ENCODE measurements at places on chromosomes 6 and 20.

DNA sequence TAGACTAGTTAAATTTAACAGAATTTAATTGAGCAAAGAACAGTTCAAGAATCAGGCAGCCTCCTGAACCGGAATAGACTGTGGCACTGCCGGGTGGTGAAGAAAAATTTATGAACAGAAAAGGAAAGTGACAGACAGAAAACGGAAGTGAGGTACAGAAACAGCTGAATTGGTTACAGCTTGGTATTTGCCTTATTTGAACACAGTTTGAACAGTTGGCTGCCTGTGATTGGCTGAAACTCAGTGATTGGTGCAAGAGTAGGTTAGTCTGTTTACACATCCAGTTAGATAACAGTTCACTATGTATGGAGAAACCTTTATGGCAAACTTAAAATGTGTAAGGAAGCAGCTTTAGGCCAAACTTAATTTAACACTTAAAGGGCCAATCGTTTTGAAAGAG lies 116.0 kb upstream of the CITED2 start:
- no peak for DNase-seq

DNA sequence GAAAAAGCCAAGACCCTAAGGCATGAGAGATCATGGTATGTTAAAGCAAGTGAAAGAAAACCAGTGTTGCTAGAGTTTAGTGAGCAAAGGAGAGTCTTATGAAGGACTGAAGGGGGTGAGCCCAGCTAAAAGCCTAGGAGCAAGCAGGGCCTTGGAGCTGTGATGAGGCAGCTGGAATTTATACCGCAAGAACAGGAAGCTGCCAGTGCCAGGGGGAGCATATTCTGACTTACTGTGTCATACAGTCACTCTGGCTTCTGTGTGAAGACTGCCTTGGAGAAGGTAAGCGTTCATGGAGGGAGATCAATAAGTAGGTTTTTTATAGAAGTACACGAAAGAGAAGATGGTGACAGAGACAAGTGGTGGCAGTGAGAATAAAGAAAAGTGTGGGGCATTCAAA lies 308.9 kb upstream of the THEMIS start:
- DNase-seq, result peak; percentile 43

DNA sequence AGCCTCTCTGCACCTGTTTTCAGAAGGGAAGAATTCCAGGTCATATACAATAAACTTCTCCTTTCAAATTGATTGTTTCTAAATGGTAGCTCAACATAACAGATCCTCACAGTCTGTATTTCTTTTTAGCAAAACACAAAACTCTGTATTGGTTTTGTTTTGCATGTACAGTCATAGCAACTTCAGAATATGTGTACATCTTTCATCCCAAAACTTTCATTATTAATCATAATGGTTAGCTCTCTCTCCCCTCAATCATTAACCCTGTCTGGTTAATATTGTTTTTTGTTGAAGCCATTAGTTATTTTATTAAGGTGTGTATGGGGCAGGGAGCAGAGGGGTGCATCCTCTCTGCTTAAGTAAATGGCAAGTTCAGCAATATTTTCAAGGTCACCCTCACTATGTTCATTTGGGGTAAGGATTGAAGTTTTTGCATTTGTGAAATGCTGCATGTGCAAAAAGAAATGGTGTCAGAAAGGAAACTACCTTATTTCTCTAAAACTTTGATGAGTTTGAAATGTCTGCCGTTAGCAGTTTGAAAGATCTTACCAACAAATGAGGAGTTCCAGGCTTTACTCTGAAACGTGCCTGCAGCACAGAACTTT lies 136.8 kb upstream of the BTBD3 start:
- no peak for DNase-seq

DNA sequence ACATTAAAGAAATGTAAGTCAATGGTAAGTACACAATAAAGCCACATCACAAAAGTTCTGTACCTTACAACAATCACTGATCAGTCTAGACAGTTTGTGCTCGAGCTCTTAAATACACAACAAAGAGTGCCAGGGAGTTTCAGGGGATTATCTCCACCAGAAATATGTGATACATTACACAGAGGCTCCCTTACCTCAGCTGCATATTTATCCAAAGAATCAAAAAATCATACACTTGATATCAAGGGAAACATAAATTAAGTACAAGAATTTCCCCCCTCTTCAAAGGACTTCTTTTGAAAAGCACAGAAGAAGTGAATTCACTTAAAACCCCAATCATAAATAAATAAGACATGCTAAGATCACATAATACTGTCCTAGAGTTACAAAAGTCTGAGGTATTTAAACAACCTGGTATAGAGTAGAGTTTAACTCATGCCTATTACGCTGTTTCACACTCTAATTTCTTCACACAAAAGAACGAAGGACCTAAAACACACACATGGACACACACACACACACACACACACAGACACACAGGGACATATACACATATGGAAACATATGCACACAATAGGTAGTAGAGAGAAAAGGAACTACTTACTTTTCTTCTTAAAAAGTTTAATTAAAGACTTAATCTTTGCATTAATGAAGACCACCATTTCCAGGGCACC lies 528 bp downstream of the NHSL1 start:
- peak; percentile 84 for DNase-seq

- DNase-seq, result peak; percentile 56
Observed at GRCh38 chr6:139587469-139587868, 213.0 kb upstream of the CITED2 start.

DNA sequence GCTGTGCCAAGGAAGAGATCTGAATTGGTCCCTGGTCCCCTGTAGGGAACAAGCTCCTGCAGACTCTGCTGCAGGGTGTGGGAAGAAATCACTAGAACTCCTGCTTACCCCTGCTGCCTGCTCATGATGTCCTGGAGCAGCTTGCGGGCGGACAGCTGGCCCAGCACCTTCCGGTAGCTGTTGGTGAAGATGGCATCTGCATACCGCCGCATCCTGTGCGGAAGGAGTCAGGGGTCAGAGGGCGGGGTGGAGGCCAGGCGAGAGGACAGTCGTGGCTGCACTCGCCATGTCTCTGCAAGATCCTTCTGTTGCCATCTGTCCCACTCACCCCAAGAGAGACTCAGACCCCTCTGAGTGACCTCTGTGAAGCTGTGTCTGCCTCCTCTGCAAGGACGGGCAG lies 5.3 kb downstream of the GHRH start:
- DNase-seq, result no peak

DNA sequence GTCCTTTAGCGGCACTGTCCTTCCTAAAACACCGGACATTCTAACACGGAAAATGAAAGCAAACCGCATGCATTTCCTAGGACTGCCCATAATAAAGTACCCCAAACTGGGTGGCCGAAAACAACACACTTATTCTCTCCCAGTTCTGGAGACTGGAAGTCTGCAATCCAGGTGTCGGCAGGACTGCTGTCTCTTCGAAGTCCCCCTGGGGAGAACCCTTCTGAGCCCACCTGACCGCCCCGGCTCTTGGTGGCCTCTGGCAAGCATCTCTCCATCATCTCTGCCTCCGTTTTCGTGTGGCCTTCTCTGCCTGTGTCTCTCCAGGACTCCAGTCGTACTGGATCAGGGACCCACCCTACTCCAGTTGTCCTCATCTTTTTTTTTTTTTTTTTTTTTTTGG lies 55.4 kb downstream of the SYNJ2 start:
- no peak for DNase-seq

- DNase-seq, result no peak
Observed at GRCh38 chr6:24439858-24440539, 37.3 kb downstream of the MRS2 start.

DNA sequence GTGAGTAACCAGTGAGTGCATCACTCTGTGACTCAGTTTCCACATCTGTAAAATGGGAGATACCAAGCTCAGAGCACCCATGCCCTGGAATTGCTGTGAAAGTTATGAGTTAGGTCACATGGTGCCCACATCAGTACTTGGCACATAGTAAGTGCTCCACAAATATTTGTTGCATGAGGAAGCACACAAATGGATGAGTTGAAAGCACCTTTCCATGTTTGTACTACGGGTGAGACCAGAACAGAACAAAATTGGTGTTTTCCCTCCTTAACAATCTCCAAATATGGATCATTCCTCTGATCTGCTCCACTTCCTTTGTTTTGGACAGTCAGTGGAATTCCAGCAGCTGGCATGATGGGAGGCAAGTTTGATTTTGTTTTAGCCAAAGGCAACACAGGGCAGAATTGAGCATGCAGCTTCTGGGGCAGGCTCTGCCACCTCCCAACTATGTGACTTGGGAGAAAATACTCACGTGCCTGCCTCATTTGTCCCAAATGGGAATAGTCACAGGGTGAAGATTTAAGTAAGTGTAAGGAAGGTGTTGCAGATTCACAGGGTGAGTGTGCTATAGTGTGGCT lies 503.7 kb upstream of the SULF2 start:
- DNase-seq, result no peak

GRCh38 chr6:69957985-69958559 lies 91.7 kb downstream of the COL19A1 start:
- no peak for DNase-seq

DNA sequence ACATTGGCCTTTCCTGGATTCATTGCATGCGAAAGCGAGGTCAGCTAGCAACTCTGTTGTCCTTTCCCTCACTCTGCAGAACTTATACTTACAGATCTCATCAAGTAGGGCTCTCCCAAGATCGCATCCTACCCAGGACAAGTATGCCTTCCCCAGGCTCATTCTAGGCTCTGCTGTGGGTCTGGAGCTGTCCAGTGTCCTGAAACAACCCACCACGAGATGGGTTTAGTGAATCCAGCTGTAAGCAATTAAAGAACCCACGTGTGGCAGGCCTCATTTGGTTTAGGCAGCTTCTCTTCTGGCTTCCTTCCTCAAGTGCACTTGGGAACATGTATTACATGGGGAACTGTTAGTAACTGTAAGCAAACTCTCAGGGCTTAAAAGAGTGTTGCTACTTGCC lies 406.5 kb upstream of the CHD6 start:
- no peak for DNase-seq

DNA sequence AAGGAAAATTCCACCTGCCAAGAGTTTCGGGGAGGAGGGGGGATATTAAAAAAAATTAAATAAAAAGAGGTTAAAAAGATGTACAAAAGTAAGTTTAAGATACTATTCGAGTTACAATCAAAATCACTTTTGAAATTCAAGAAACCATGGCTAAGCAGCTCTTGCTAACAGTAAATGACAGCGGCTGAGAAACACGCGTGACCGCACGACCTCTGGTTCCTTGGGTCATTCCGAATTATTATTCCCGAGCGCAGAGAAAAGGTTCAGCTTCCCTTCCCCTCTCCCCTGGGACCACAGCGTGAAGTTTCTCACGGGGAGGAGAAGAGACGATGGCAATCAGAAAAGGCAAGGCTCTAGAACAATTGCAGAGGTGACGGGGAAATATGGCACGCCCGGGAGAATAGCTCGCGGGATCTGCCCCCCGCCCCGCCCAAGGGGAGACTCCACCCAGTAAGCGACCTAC lies 496 bp downstream of the TMEM242 start:
- no peak for DNase-seq

- peak; percentile 50 for DNase-seq
Observed at GRCh38 chr6:144411531-144412165, 126.5 kb downstream of the UTRN start.

- peak; percentile 40 for DNase-seq
Observed at GRCh38 chr6:15456422-15456821, 206.4 kb downstream of the DTNBP1 start.

GRCh38 chr20:51111290-51111689 lies 88.4 kb upstream of the KCNG1 start:
- DNase-seq, result peak; percentile 20

DNA sequence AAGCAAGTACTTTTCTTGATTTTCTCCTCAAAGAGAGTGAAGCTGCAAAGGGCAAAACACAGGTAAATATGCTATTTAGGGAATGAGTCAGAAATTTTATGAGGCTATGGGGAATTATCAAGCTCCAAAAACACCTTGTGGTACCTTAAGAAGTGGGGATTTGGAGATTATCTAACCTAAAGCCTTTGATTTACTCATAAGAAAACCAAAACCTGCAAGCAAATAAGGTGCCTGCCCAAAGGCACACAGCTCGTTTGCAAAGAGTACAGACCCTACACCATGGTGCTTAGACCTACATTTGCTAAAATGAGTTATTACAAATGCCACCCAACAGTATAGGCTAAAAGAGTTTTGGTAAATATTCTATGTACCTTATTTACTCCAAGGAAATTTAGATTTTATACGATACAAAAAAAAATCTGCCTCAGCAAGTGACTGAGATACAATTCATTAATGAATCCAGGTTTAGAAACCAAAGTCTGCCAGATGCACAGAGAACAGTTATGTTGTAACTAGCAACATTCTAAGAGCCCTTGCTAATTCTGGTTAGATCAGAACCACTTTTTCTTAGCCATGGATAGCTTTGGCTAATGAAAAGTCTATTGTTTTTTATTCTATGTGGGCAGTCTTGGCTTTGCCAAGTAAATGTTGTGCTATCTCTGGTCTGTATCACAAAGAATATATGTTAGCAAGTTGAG lies 101.5 kb downstream of the KHDC1L start:
- no peak for DNase-seq

GRCh38 chr6:88704980-88705379 lies 258.4 kb downstream of the RNGTT start:
- no peak for DNase-seq

DNA sequence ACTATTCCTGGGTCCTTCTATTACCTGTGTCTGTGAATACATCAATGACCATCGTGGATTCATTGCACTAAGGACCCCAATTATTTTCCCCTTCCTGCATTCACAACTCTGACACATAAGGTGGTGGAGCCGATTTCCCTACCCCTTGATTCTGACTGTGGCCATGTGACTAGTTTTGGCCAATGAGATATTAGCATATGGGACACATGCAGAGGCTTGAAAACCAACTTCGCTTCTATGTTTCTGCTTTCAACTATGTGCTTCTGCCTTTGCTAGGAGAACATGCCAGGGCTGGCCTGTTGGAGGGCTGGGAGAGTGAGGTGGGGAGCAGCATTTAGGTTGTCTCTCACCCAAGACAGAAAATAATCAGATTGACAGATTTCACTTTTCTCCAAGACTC lies 483.1 kb upstream of the JAG1 start:
- no peak for DNase-seq

- DNase-seq, result peak; percentile 57
Observed at GRCh38 chr6:135423649-135424128, 73.9 kb downstream of the AHI1 start.

DNA sequence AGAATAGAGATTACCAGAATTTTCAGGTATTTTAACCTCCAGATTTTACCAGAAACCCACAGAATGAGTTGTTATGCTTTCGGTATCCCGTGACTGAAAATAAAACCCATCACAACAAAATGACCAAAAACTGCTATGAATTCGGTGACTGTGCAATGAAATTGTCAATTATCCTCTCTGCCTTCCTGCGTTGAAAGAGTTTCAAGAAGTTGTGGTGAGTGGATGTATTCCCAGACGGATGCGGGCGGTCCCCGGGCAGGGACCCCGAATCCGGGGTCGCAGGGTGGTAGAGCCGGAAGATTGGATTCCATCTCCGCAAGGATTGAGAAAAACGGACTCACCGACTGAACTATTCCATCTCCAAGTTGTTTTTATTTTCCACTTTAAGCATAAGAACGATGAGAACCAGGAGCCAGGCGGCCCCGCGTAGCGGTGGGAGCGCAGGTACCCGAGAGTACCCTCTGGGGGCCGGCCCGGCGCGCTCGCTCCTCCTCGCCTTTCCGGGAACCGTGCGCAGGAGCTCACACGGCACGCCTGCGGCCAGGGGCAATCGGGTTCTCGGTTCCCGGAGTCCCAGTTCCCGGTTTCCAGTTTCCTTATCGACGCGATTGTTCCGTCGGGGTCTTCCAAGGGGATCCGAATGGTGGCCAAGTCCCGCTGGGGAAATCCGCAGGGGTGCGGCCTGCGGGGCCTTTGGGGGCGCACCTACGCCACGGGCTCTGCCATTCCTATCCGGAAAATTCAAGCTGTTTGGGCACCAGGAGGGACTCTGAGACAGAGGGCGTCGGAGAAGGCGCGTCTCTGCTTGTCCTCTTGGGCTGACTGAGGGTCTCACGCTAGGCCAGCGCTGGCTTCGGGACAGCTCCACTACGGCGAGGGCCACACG lies 104.9 kb upstream of the PRDM1 start:
- no peak for DNase-seq
